ENCODE measurements at places on chromosomes 7 and 10.
A peak's percentile ranks its signal among the peaks of the same experiment; 100 is the strongest.

DNA sequence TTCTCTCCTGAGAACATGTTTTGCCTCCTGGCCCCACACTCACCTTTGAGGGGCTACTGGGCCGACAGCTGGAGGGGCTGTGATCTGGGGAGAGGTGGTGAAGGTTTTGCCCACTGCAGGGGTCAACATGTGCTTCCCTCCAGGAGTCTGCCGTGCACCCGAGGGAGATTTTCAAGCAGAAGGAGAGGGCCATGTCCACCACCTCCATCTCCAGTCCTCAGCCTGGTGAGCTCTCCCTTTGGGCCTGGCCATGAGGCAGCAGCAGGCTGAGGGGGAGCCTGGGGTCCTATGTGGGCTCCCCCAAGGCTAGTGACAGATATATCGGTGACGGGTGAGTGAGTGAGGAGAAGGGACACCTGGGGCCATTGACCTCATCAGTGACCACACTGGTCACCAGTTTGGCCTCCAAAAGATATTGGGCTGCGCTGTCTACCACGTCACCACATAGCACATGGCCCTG, 6.6 kb downstream of the PGAM2 start:
- no peak for DNase-seq

DNA sequence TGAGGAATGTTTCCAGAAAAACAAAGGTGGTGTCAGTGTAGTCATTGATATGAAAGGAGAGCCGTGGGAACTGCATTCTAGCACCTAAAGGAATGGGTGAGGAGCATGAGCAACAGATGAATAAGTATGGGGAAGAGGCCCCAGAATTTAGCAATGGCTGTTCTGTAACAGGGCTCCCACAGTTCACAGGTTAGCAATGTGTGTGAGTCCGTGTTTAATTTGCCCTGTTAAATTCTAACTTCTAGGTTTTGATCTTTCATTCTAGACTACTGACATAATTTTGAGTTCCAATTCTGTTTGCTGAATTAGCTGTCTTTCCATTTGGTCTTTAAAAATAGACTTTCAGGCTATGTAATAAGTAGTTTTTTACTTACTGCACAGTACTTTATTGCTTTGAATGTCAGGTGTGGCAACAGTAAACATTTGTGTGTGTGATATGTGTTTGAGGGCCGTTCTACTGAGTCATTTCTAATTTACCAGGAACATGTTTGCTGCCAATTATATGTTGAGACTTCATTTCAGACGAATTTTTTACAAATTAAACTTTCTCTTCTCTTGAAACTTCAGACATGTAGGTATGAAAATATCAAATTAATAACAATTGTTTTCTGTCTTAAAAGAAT, 8.8 kb downstream of the STK17A start:
- no peak for DNase-seq

GRCh38 chr7:21869785-21870402, 75.8 kb downstream of the CDCA7L start:
- peak; percentile 42 for DNase-seq

DNA sequence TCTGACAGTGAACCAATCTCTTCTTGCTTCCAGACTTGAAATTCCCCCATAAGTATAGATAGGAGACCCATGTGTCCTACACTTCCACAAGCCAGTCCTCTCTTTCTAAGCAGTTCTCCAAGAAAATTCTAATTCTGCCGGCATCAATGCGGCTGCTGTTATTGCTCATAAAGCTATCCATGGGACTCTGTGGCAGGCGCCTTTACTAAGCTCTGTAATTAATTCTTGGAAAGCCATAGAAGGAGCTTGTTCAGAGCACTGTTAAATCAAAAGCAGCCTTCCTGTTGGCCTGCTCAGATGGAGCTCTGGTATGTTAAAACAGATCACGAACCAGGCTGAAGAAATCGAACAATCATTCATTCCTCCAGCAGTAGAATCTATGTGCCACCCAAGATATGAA, 244.3 kb upstream of the NFE2L3 start:
- DNase-seq: no peak

DNA sequence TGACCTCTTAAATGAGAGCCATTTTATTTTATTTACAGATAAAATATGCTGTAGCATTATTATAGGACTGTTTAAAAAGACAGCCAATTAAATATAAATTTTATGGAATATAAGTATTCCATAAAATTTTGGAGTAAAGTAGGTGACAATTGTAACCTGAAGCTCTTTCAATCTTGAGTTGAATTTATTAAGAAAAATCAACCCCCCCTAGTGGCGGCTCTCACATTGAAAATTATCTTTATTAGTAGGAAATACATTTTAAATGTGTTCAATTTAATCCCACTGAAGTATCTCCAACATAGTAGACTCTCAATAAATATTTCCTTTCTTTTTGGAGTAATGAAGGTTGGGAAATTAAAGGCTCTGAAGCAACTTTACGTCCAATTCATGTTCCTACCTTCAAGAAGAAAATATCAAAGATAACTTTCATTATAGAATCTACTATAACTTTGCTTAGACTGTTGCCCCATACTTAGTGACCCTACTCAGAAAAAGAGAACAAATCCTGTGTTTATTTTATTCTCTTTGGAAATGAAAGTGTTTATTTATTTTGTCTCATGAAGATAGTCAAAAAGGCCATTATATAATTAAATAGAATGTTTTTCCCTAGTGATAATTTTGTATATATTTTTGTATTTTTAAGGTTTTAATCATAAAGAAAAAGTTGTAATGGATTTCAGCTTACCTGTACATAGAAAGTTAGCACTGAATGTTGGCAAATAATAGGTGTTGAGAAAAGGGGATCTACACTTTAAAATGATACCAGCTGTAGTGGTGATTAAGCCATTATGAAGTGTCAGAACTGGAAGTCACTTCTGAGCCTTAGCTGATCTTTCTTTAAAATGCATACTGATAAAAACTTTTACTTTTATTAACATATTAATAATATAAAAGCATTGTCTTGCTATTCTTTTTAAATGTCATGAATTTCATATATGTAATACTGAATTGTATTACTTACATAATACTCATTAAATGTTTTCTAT, 3.3 kb downstream of the AHR start:
- DNase-seq: peak; percentile 43

DNA sequence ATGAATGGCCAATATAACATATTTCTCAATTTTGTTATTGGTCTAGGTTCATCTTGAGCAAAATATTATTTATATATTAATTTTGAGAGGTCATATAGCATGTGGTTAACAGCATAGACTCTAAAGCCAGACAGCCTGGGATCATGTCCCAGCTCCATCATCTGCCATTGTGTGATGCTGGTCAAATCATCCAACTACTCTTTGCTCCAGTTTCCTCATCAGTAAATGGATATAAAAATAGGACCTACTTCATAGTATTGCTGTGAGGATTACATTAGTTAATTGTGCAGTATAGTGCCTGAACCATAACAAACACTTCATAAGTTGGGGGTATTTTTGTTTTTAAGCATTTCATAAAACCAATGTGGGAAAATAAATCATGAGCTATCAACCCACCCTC, 199.0 kb downstream of the KIAA1217 start:
- no peak for DNase-seq

GRCh38 chr10:72320676-72321247, 34.0 kb downstream of the DNAJB12 start:
- DNase-seq: peak; percentile 99

- DNase-seq: no peak
Measured at GRCh38 chr7:82443547-82444219, at the start of gene CACNA2D1. Gene CACNA2D1 (minus strand): TSS chr7:82443777.

DNA sequence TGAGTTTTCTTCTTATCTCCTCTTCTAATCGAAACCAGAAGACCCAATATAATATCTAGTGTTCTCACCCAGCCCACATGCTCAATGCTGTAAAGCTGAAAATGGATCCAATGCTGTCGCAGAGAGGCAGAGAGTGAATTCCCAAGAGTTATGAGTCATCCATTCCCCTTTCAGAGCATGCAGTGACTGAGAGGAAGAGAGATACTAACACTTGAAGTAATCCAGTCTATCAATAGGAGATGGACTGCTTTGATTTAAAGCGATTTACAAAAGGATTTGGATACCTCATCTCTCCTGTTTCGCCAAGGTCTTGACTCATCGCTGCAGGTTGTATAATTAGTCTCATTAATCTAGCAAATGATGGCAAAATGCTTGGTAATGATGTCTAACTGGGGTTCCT, 41.5 kb upstream of the PRKCQ start:
- peak; percentile 10 for DNase-seq

- DNase-seq: peak; percentile 43
Measured at GRCh38 chr7:43211286-43211685, 98.8 kb downstream of the HECW1 start.

- DNase-seq: no peak
Measured at GRCh38 chr7:130364451-130364850, 15.8 kb upstream of the CPA1 start.

- no peak for DNase-seq
Measured at GRCh38 chr7:25572423-25572822, 344.1 kb upstream of the NPVF start.

DNA sequence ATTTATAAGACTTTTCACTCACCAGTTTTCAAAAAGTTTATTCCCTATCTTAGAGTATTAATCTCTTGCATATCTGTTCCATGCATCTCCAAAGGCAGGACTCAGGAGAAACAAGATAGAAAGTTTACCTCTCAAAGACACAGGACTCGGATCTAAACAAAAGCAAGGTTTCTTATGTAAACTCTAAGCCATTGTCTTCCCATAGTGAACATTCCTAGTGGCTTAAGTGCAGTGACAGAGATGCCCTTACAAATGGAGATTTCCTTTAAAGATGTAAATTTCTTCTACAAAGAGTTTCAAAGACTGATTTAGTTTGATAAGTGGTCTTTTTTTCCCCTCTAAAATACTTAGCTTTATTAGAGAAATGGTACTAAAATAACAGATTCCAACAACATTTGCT, 209.8 kb downstream of the ACTR3B start:
- no peak for DNase-seq

DNA sequence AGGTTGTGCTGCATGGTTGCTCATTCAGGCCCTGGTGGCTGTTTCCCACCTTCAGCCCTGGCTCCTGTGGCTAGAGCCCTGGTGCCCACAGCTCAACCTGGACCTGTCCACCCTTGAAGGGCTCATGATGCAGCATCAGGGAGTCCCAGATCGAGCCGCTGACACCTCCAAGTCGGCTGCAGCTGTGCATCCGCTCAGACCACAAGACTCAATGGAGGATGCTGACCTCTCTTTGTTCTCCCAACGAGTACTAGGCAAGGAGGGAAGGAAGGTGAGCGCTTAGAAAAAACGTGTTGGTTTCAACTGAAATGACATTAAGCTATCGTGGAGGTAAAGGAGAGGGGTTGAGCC, 9.5 kb upstream of the C10orf95 start:
- no peak for DNase-seq

- DNase-seq: peak; percentile 28
Measured at GRCh38 chr10:6786579-6787031, 206.5 kb upstream of the PRKCQ start.

DNA sequence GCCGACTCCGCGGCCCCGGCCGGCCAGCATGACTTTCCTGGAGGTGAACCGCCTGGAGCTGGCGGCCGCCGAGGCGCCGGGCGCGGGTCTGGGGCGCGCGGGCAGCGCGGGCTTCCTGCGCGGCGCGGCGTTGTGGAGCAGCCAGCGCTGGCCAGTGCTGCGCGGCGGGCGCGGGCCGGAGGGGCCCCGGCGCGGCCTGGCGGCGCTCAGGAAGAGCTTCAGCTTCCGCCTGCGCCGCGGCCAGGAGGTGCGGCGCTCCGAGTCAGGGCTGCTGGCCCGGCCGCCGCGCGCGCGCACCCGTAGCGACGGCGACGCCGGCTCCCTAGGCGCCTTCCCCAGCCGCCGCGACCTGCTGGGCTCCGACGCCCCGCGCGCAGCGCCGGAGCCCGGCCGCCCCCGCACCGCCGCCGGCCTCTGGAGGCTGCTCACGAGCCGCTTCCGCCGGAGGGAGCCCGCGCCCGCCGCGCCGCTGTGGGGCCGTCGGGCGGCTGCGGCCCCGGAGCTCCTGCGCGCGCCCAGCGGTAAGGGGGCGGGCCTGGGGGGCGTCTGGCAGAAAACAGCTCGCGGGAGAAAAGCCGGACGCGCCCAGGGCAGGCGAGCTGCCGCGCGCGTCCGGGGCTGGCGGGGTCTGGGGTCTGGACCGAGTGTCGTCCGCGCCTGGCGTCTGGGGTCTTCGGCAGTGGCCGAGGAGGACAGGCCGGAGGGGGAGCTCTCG, 29.0 kb downstream of the AGAP3 start:
- no peak for DNase-seq

GRCh38 chr10:12803776-12804175, 197.7 kb downstream of the CCDC3 start:
- DNase-seq: no peak

GRCh38 chr10:95767884-95768556, 12.1 kb downstream of the ENTPD1 start:
- no peak for DNase-seq

GRCh38 chr7:44415047-44415446, 75.4 kb downstream of the NUDCD3 start:
- DNase-seq: peak; percentile 77

DNA sequence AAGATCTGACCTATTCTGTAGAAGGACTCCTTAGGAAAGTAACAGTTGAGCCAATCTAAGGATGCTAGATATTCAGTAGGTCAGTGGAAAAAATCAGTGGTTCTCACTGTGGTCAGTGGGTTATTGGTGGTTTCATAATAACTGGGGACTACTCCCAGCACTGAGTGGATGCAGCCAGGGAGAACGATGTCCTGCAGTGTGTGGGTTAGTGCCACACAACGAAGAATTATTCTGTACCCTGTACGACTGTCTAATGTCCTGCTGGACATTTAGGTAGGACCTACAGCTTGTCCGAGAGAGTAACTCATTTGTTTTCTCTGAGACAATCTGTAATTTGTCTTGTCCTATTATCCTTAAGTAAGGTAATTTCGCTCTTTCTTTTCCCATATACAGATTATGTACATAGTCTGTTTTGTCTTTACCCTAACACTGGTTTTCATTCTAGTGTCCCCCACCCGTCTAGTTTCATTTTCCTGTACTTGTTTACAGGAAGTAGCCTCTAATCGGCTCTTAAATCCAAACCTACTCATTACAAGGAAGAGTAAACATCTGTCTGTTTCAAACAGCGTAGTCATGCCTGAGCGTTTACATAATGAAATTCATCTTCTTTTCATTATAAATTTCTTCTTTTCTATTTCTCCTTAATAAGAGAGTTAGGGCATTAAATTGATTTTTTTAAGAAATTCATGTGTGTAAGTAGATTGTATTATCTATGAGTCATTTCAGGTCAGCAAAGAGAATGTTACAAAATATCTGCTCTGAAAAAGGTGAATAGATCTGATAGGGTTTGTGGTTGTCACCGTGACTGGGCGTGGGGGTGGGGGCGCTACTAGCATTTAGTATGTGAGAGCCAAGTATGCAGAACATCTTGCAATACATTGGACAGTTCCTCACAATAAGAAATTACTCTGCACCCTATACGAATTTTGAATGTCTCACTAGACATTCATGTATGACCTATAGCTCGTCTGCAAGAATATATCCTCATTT, 8.3 kb upstream of the ZC3HAV1L start:
- DNase-seq: no peak

GRCh38 chr7:91249506-91250233, 14.6 kb upstream of the FZD1 start:
- peak; percentile 58 for DNase-seq

DNA sequence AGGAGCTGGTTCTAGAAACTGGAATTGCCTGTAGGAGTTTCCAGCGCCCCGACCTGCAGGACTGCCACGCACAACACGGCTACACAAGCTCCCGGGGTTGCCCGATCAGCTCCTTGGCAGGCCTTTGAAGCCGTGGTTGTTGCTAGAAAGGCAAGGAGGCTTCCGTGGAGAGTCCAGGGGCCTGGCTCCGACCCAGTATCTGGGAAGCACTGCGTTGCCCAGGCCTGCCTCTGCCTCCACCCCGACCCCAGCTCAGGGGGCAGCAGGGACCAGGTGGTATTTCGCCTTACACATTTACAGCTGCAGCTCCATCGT, 54.4 kb downstream of the PROSER2 start:
- DNase-seq: no peak
